Activated T-cell treated with anti-CD3 and anti-CD28 coated beads for 48 hours (primary cell): ENCODE measurements at places on chromosomes 1 and 21.
A peak's percentile ranks its signal among the peaks of the same experiment; 100 is the strongest.

DNA sequence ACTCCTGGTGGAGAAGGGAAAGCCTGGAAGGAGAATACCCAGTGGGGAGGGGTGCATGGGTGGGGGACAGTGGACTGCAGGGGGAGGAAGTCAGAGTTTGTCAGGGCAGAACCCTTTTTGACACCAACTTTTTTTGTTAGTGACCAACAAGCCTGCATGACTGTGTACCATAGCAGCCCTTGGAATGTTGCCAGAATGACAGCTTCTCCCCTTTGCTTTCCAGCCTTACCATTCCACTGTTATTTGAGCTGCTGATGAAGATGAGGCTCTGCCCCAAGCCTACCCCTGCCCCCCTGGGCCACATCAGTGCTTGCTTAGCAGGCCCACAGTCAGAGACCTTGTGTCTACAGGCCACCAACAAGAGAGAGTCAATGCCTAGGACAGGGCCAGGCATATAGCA is 341.2 kb downstream of the HHAT start:
- DNase-seq, result no peak

- DNase-seq, result no peak
Observed at GRCh38 chr1:91997607-91998195, 32.1 kb upstream of the EPHX4 start.

GRCh38 chr1:154745286-154745731 is 124.8 kb downstream of the KCNN3 start:
- peak; percentile 41 for DNase-seq

GRCh38 chr1:181133969-181134418 is 45.5 kb downstream of the IER5 start:
- DNase-seq, result no peak

- DNase-seq, result no peak
Observed at GRCh38 chr1:17377325-17377953, 5.4 kb downstream of the PADI6 start.

- no peak for DNase-seq
Observed at GRCh38 chr1:117567435-117567834, 38.4 kb upstream of the TENT5C start.

GRCh38 chr1:7448986-7449385 is 322.1 kb upstream of the VAMP3 start:
- no peak for DNase-seq

DNA sequence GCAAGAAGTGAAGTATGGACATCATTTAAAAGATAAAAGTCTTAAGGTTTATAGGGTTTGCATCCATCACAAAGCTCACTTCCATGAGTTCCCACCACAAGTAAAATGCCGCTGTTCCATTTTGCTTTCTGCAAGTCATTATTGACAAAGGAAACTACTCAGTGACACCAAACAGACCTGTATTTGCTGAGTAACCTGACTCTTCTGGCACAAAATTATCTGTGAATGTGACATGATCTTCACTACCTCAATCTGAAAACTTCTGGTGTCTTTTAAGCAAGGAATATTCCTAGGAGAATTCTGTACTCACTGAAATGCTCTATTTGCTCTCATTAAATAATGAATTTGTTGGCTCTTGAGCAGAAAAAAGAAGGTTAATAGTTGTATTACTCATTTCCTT is 1077.4 kb upstream of the ADGRL4 start:
- DNase-seq, result no peak

DNA sequence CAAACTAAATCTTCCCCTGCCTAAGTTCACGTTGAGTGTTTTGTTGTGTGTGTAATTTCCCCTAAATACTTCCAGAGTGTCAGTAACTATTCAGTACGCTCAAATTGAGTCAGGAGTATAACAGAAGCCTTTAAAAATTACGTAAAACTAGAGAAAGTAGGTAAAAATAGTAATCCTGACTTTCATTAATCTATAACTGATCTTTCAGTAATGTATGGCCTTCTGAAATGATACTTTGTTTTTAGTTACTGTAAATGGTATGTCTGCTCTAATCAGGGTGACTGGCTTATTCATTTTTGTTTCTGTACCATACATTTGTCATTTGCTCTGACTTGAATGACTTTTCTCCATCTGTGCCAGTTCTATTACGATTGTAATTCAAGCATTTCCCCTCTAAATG is 29.4 kb downstream of the MIER1 start:
- DNase-seq, result no peak

GRCh38 chr1:221987860-221988520 is 246.1 kb upstream of the DUSP10 start:
- no peak for DNase-seq

DNA sequence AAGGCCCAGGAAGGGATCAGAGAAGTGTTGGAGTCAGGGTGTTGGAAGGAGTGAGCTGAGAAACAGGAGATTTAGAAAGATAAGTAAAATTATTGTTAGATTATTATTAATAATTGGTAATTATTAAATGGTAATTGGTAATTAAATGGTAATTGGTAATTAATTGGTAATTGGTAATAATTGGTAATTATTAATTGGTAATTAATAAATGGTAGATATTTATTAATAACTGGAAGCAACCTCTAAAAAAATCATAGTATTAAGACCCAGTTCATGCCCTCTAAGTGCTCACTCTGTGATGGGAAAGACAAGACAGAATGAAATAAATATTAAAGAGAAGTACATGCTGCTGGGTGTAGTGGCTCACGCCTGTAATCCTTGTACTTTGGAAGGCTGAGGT is 13.8 kb upstream of the EPS15 start:
- DNase-seq, result no peak

DNA sequence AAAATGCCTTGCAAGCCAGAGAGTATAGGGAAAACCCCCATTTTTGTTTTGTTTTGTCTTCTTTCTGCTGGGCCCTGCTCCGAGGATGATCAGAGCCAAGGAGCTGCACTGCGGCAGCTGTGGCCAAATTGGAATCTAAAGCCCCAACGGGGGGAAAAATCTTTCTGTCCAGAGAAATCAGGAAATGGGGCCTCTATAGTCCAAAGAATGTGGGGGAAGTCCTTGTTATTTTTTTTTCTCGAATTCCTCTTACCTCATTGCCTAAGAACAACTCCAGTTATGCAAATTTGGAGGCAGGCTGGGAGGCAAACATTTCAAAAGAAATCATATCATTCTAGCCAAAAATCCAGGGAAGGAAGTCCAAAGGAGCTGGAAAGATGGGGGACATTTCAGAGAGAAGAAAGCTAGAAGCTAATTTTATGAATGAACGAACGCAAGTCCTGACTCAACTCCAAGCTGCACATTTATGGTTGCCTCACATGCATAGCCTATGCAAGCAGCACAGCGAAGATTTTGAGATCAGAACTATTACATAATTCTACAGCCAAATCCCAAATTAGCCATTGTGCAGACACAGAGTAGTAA is 263.2 kb downstream of the KCTD3 start:
- no peak for DNase-seq

DNA sequence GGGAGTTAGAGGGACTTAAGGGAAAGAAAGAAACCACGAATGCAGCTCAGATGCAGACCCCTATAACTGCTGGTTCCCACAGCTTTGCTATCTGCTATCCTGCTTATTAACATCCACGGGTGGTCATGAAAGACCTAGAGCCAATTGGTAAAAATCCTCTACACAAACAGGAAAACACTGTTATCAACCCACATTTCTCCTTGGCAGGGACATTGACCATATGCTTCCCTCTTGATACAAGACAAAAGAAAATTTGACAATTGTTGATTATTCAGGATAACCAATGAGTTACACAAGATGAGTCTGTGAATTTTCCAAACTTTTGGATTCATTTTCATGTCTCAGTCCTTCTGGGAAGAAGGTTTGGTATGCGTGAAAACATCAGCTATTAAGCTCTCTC is 90.4 kb downstream of the TIAM1 start:
- DNase-seq, result no peak

GRCh38 chr1:38586993-38587646 is 272.5 kb downstream of the RRAGC start:
- DNase-seq, result peak; percentile 33

GRCh38 chr1:65362545-65362944 is 53.2 kb downstream of the DNAJC6 start:
- no peak for DNase-seq

- DNase-seq, result no peak
Observed at GRCh38 chr1:90187323-90187585, 192.3 kb downstream of the ZNF326 start.

DNA sequence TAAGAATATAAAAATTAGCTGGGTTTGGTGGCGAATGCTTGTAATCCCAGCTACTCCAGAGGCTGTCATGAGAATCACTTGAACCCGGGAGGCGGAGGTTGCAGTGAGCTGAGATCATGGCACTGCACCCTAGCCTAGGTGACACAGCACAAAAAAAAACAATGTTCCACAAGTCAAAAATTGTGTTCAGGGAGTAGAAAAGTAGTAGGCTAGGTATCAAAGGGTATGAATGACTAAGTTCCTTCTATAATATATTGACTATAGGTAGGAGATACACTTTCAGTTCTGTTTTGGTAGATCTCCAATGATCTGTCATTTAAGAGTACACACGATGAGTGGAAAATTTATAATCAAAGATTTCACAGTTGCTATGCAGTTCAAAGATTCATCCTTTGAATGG is 16.7 kb downstream of the USP48 start:
- no peak for DNase-seq

GRCh38 chr1:198245379-198245778 is 88.6 kb downstream of the NEK7 start:
- DNase-seq, result no peak

- no peak for DNase-seq
Observed at GRCh38 chr1:227391879-227392278, 73.6 kb upstream of the CDC42BPA start.

DNA sequence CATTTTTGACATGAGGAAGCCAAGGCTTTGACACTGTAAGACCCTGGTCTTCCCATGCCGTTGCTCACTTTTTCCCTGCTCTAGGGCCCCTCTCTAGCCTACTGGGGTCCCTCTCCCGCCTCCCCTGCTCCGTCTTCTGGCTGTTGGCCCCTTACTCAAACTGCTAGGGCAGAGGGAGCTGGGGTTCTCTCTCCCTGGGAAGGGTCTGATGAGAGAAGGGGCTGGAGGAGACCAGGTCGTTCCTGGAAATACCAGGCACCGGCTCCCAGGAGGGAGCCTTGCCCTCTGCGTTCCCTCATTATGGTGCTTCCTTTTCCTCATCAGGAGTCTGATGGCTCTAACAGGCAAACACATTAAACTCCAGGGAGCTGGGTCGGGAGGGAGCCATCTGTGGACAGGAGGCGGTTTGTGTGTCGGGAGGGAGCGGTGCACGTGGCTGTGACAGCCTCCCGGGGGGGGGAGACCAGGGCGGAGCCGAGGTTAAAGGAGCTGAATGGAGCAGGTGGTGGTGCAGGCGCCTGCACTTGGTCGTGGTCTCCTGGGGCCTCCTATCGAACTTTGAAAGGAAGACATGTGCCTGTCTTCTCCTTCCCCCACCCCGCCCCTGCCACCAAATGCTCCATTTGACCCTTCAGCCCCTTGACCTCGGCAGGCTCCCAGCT is 35.4 kb upstream of the LHX4 start:
- no peak for DNase-seq

GRCh38 chr1:88746916-88747315 is 62.8 kb downstream of the PKN2 start:
- no peak for DNase-seq

DNA sequence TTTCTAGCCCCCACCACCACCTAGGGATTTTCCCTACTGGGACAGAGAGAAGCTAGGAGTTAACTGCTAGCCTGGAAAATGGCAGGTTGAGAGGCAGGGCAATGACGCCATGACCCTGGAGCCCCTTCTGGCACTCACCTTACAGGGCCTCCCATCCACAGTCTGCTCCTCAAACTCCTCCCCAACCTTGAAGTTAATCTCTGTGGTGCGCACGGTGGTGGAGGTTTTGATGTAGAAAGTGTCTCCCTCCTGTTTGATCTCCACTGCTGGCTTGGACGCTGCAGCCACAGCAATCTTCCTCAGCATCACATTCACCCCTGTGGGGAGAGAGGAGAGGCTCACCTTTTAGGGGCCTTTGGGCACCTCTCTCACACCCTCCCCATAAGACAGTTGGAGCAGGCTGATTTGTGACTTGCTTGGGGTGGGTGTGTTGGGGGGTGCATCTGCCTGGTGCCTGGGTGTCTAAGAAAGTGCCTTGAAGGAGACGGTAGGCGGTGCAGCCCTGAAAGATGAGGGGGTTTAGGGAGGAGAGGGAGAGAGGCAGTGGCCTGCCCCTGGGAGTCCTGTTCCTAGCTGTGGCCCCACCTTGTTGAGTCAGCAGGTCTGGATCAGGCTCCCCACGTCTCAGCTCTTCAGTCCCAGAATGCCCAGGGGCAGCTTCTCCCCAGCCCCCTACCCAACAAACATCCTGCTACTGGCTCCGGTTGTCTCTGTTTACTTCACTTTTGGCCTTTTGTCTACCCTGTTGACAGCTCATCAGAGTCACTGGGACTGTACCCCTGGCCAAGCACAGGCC is 4.4 kb downstream of the CRABP2 start:
- no peak for DNase-seq

GRCh38 chr1:153430561-153430960 is 14.2 kb downstream of the S100A7A start:
- DNase-seq, result no peak

GRCh38 chr1:198326915-198327314 is 170.1 kb downstream of the NEK7 start:
- no peak for DNase-seq

GRCh38 chr1:247114351-247115140 is 10.4 kb upstream of the ZNF669 start:
- no peak for DNase-seq
